NCI-H1436 treated with DMSO at 0.1 percent for 48 hours (cell line): ENCODE measurements at places on chromosomes 5 and 9.
A peak's percentile ranks its signal among the peaks of the same experiment; 100 is the strongest.

GRCh38 chr5:39518516-39518915 lies 93.7 kb upstream of the DAB2 start:
- DNase-seq = no peak

GRCh38 chr9:117644932-117645636 lies 59.1 kb upstream of the TLR4 start:
- peak; percentile 37 for DNase-seq

- DNase-seq = no peak
Measured at GRCh38 chr5:172442592-172442991, 11.7 kb downstream of the SH3PXD2B start.

GRCh38 chr5:54990841-54991258 lies 5.5 kb upstream of the ESM1 start:
- DNase-seq = no peak

GRCh38 chr5:68385936-68386335 lies 170.4 kb downstream of the PIK3R1 start:
- DNase-seq = no peak

- DNase-seq = no peak
Measured at GRCh38 chr5:68074048-68074632, 141.4 kb upstream of the PIK3R1 start.

- DNase-seq = no peak
Measured at GRCh38 chr5:64505769-64506566, at the start of gene RGS7BP. Gene RGS7BP, plus strand, starts transcription at chr5:64506015. Its CDS starts 610 bp downstream, at chr5:64506625.

- DNase-seq = no peak
Measured at GRCh38 chr5:56361398-56361797, 128.3 kb upstream of the ANKRD55 start.

DNA sequence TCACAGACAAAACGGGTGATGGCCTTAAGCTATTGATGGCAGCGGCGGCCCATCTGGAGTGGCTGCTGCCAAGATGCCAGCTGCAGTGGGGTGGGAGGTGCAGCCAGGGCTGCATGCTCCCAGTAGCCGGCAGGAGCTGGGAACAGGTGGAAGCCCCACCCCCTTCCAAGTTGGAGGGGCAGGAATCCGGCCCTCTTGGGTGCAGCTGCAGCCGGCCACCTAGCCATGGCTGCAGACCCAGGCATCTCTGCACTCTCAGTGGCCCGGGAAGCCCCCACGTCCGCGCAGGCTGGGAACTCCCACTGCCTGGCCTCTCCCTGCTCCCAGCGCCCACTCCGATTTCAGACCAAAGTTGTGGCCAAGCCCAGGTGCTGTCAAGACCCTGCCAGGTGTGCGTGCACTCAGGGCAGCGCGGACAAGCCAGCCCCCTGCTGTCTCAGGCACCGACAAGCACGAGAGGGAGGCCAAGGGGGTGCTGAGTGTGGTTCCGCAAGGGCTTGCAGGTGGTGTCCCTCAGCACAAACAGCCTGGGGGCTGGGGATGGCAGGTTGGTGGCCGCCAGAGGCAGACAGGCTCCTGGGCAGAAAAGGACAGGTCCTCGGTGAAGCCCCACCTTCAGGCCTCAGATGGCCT lies 115.1 kb upstream of the TSLP start:
- DNase-seq = no peak

- no peak for DNase-seq
Measured at GRCh38 chr5:83095957-83096539, 18.7 kb downstream of the XRCC4 start.

GRCh38 chr5:73263001-73263710 lies 90.2 kb downstream of the TMEM174 start:
- DNase-seq = no peak
